ENCODE measurements at places on chromosomes 1 and 21. TPM values are rescaled to one million over a fixed set of nuclear protein-coding genes. Genes with fewer than 3 reads are reported as not detected.
A peak's percentile ranks its signal among the peaks of the same experiment; 100 is the strongest.

KCNE2 gene
- not detected for total RNA-seq

GRCh38 chr1:33087677-33088076 is 6.7 kb downstream of the AZIN2 start:
- DNase-seq, result no peak

DNA sequence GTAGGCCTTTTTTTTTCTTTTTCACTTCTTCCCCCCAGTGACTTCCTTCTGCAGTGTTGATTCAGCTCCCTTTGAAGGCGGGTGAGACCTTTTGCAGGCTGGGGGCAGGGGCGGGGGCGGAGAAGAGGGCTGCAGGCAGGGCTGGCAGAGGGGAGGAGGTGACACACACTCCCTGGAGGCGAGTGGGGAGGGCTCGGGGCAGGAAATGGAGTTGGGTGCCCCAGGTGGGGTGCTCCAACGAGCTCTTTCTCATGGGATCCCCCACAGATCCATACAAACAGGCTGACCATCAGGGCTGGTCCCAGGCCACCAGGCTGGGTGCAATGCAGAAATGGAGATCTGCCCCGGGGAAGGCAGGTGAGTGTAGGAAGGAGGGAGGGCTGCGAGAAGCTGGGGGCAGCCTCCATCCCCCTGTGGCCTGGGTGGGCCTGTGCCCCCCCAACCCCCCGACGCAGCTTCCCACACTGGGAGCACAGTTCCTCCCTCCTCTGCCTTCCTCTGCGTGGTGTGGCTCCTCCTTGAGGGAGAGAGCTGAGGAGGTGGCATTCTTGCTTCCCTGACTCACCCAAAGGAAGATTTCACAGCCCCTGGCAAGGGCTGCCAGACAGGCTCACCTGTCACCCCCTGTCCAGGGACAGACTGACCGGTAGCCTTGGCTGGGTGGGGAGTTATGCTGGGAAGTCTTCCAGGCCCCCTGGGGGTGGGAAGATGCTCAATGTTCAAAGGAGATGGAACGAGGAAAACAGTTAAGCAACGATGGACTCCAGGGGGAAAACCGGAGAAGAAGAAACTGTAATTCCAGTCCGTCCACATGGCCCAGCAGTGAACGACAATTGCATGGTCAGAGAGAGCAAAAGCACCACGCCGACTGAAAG is 7.1 kb upstream of the ITGB2 start:
- DNase-seq, result peak; percentile 89

CFAP57 gene
- total RNA-seq, result 0.50 TPM

TSACC gene
- total RNA-seq, result not detected

DNA sequence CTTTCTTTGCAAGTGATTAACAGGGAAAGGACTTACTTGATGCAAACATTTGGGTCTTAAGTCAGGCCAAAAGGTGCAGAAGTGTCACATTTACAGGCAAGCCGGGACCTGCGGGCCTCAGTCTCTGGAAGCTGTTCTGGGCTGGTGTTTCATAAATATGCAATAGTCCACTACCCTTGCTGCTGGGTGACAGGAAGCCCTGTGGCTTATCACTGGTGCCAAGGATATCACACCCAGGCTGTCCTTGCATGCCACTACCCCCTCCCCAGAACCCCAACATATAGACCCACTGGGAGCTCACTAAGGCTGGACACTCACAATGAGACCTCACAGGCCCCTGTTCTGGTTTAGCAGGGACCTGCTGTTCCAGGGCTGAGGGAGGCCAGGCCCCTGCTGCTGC is 3.4 kb upstream of the LEFTY2 start:
- DNase-seq, result no peak

- DNase-seq, result no peak
Measured at GRCh38 chr21:31974454-31974985, 101.7 kb downstream of the HUNK start.

GRCh38 chr1:94679332-94680038 is 137.9 kb upstream of the F3 start:
- no peak for DNase-seq

DNA sequence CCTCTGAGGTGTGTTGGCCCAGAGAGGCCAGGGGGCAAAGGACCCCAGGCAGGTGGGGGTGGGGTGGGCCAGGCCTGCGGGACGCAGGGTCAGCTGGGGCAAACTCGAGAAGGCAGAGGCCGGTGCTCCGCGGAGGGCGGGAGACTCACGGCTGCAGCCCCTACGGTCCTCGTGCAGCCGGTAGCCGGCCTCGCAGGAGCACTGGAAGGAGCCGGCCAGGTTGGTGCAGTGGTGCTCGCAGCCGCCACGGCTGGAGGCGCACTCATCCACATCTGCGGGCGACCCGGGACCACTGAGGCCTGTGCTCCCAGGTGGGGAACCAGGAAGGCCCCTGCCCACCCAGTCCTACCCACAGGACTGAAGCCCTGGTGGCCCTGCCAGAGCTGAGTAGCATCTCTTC is 55.3 kb downstream of the ARHGEF16 start:
- DNase-seq, result no peak

DNA sequence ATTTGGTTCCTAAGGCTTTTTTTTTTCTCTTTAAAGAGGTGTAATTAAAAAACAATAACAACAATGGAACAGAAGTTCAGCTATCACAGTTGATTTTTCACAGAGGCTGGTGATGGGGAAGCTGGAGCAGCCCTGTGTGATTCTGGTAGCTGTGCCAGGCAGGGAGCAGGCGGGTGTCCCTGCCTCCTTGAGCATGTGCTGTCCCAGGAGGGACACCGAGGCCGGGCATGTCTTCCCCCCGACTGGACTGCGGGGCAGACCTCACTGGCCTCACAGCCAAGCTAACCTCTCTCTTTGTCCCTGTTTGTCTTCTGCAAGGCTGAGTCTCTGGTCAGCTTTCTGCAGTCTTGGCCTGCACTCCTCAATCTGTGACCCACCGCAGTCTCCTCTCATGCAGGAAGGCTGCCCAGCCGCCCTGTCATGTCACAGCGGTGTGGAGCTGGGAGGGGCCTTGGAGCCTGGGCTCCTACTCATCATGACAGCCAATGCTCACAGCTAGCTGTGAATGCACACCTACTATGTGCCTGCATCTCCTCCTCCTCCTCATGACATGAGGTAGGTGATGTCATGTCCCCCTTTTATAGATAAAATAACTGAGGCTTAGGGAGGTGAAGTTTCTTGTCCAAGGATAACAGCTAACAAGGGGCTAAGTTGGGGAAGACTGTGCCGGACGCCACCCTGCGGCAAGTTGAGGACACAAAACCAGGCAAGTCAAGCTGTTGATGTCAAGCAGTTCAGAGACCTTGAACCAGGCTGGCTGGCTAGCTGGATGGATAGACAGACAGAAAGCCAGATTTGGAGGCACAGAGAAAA is 10.3 kb upstream of the ACTL8 start:
- no peak for DNase-seq

GRCh38 chr1:162882248-162882674 is 21.3 kb upstream of the CCDC190 start:
- DNase-seq, result no peak

AKT3 gene
- total RNA-seq, result 15.7 TPM

DNA sequence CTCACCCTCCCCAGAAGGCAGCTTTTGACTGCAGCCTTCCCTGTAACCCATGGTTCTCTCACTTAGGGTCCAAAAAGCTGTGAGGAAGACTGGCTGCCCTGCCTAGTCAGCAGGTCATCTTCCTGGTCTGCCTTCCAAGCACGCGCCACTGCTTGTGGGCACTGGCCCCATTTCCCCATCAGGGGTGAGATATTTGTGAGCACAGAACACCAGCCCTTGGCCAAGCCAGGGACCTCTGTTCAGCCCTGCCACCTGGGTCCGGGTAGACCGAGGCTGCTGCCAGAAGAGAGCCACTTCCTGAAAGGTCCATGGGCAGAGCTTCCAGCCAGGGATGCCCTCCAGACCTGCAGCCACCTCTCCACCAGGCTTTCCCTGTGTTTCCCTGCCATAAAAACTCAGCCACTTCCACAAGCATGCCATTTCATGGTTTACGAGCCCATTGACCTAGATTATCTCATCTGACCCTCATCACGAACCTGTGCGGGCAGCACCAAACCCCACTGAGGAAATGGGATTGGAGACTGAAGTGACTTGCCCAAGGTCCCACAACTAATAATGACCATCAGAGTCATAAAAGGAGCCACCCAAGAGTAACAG is 40.5 kb downstream of the GLIS1 start:
- DNase-seq, result no peak

DNA sequence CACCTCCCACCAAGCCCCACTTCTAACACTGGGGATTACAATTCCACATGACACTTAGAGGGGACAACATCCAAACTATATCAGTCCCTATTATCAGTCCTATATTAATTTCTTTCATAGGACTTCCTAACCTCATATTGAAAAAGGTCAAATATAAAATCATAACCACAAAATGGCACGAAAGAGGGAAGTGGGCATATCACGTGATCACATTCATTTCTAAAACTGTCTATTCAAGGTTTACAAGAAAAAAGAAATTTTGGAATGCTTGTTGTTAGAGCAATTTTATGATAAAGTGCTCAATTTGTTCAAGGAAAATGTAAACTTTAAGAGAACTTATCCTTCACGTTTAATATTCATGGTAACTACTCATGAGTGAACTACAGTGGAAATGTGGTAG is 13.2 kb upstream of the CDC7 start:
- DNase-seq, result no peak

PRMT6 gene
- total RNA-seq, result 17.7 TPM

KCNA2 gene
- not detected for total RNA-seq

GRCh38 chr1:12078938-12079861 is 16.1 kb downstream of the TNFRSF8 start:
- DNase-seq, result no peak

DEGS1 gene
- 58.1 TPM for total RNA-seq

EYA3 gene
- total RNA-seq, result 21.9 TPM

GRCh38 chr1:202349206-202349928 is 868 bp downstream of the PPP1R12B start:
- DNase-seq, result peak; percentile 7

KANK4 gene
- total RNA-seq, result 3.8 TPM

DNA sequence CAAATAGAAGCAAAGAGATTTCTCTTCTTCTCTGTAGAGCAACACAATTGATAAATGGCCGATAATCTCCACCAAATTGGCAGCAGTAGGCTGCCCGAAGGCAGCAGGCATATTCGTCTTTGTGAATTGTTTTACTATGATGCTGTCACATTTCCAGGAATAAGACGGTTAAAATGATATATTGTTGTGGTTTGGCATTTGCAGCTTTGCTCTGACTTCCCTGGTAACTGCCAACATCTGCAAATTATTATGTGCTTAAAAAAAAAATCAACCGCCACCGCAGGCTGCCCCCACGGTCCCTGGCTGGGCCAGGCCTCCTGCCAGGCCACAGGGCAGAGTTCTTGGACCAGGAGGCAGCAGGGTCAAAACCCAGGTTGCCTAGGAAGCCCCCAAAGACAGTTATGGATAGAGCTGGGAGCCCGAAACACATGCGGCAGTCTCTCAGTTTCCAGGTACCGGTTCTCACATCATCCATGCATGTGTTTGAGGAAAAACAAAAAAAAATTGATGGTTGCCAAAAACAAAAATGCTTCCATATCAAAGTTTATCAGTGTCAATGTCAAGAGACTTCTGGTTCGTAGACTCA is 179.3 kb downstream of the ETS2 start:
- peak; percentile 43 for DNase-seq

GRCh38 chr1:19427087-19427781 is 58.1 kb downstream of the CAPZB start:
- no peak for DNase-seq

DNA sequence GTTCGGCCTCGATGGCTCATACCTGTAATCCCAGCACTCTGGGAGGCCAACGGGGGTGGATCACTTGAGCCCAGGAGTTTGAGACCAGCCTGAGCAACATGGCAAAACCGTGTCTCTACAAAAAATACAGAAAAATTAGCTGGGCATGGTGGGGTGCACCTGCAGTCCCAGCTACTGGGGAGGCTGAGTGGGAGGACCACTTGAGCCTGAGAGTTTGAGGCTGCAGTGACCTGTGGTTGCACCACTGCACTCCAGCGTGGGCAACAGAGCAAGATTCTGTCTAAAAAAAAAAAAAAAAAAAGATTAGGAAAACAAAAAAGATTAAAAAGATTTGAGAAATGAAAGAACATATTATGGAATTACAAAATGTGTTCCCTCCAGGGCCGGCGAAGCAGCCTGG is 18.4 kb upstream of the IFNAR2 start:
- DNase-seq, result no peak

HPDL gene
- 0.33 TPM for total RNA-seq

DNA sequence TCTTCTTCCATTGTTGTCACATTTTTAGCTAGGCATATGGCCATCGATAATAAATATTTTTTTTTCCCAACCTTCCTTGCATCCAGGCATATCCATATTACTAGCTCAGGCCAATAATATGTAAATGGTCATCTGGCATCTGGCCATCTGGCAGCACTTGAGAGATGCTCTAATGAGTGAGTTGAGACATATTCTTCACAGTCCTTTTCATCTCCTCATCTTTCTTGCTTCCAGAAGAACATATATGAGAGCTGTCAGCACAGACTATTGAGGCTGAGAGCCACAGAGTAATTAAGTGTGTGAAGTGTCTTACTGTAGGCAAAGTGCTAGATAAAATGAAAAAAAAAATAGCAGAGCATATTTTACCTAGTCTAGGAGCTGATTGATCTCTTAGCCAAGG is 628.4 kb upstream of the TMPRSS15 start:
- no peak for DNase-seq

C1orf94 gene
- total RNA-seq, result not detected
